Activated CD4-positive, alpha-beta T cell treated with anti-CD3 and anti-CD28 coated beads, Interleukin-2, amount 10 ng/mL, durations not matched to agents 7 days and 5 days (primary cell): ENCODE measurements at places on chromosomes 1 and 21. TPM values are rescaled to one million over a fixed set of nuclear protein-coding genes. Genes with fewer than 3 reads are reported as not detected.

The AADACL4 gene
- total RNA-seq = not detected

The MYBPHL gene
- not detected for total RNA-seq

The KMO gene
- not detected for total RNA-seq

The FAM151A gene
- total RNA-seq = not detected

The BGLAP gene
- total RNA-seq = 3.0 TPM

The IL24 gene
- total RNA-seq = not detected

The LCE1B gene
- not detected for total RNA-seq

DNA sequence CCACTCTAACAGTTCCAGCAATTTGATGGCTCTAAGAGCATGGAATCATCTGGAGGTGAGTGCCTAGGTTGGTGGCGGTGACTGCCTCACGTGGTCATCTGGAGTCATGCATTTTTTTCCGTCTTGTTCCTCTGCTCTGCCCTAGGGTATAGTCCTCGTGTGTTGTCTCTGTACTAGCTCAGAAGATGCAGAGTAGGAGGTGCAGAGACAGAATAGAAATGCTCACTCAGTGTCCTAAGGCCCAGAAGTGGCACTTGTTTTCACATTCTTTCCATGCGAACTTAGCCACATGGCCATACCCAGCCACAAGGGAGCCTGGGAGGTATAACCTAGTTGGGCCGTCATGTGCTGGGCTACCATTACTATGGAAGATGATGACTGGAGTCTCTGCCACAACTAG, 30.3 kb downstream of the DYRK1A start:
- DNase-seq = no peak

GRCh38 chr1:117368116-117369108, 1.2 kb downstream of the MAN1A2 start:
- no peak for DNase-seq

DNA sequence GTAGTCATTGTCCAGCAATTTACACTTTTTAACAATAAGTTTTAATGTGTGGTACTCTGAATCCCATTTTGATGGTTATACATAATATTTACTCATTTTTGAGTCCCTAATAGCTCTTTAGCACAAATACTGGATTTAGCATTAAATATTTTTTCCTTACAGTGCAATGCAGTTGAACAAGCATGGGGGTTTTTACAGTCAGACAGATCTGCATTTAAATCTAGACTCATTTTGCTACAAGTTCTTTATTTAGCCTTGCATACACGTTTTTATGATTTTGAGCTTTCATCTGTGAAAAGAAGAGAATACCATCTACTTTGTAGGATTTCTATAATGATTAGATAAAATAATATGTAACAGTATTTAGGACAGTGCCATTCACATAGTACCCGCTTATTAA, 44.0 kb downstream of the PTPRC start:
- no peak for DNase-seq

GRCh38 chr1:3169665-3170356, 100.8 kb downstream of the PRDM16 start:
- DNase-seq = no peak

DNA sequence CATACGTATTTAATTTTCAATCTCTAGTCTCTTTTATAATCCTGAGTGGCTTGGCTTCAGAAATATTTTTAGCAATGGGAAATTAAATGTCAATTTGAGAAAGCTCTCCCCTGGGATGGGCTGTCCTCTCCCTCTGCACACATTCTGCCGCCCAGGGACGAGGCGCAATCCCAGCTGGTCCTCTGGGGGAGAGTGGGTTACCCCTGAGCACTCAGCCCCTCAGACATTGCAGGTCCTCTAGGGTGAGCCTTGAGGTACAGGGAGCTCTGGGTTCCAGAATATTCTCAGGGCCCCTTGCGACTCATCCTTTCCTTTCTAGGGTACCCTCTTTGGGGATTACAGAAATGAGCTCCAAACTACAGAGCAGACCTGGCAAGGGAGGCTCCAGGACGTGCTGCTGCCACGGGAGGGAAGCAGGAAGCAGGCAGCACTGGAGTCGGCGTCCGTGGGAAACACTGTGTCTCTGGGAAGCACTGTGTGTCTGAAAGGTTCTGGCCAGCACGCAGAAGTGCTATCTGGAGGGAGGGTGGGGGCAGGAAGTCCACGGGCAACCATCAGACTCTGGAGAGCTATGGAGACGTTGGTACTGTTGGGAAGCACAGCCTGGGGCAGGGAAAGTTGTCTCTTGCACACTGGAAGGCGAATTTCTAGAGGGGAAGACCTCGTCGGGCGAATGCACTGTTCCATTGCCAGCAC, 343.3 kb upstream of the VAMP3 start:
- no peak for DNase-seq

- DNase-seq = no peak
Observed at GRCh38 chr1:154104433-154105082, 50.3 kb downstream of the NUP210L start.

GRCh38 chr1:50335036-50335435, 88.2 kb downstream of the DMRTA2 start:
- no peak for DNase-seq

GRCh38 chr1:111821121-111821745, 65.5 kb downstream of the DDX20 start:
- DNase-seq = no peak

- DNase-seq = no peak
Observed at GRCh38 chr1:94579876-94580294, 38.3 kb upstream of the F3 start.

DNA sequence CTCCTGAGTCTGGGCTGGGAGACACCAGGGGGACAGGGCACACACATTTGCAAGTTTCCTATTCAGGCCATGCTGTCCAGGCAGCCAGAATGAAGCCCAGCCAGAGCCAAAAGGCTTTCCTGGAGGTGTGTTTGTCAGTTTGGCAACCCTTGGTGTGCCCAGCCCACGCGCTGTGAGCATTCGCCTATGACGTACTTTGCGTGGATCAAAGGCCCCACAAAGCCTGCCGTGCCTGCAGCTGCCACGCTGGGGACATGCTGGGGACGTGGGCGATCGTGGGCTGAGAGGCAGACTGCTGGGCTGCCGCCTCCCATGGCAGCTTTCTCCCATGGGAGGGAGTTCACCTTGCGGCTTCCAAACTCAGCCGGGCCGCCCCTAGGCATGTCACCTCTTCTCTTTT, 57.5 kb downstream of the CD247 start:
- DNase-seq = no peak
